ENCODE measurements at places on chromosomes 2 and 18.

DNA sequence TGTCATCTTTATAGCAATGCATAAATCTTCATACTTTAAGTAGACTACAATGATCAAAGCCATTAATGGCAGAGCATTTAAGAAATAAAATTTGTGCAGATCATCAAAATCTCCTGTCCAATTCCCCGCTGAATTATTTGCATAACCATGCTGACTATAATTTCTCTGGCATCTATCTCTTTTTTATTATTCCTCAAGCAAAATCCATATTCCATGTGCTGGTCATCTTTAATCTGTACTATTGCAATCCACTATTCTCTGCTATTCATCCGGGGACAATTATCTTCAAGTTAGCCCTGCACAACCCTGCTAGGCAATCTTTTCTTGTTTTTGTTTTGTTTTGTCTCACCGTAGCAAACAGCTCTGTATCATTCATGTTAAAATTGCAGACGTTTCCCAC lies 1469.6 kb upstream of the NXPH2 start:
- DNase-seq = no peak

DNA sequence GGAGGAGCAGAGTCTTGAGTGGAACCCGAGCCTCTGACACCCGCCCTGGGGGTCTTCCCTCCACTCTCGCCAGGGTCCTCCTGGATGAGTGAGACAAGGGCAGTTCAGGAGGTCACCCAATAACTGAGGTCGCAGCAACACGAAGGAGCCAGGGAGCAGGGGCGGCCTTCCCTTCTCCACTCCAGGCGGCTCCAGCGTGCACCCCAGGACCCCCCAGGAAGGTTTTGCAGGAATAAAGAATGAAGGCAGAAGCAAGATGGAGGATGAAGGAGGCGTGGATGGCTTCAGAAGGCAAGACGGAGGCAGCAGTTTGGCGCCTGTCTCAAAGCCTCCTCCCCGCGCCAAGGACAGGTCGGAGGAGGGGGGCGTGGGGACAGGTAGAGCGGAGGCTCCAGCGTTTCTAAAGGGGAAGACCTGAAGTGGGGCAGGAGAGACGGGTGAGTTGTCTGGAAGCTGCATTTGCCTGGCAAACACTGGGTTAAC lies 579 bp upstream of the ITM2C start:
- no peak for DNase-seq

- no peak for DNase-seq
These were observed 23.4 kb downstream of the ZNF516 start for GRCh38 chr18:76471593-76471992.

- peak; percentile 77 for DNase-seq
These were observed 497.6 kb upstream of the FAM98A start for GRCh38 chr2:34096562-34097171.

GRCh38 chr2:134352844-134353243 lies 99.0 kb downstream of the MGAT5 start:
- no peak for DNase-seq

- peak; percentile 66 for DNase-seq
These were observed 103.0 kb upstream of the STK17B start for GRCh38 chr2:196274387-196274809.

- DNase-seq = no peak
These were observed 221.6 kb downstream of the PIK3C3 start for GRCh38 chr18:42176599-42176998.

DNA sequence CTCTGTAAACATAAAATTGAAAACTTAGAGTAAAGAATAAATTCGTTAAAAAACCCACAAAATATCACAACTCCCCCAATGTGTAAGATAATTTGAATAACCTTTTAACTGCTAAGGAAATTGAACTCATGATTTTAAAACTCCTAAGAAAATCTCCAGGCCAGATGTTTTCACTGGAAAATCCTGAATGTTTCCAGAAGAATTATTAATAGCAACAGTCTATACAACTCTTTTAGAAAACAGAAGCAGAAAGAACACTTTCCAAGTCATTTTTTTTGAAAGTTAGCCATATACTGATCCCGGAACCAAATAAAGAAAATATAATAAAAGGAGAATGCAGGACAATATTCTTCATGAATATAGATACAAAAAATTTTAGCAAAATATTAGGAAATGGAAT lies 165.6 kb downstream of the ACOXL start:
- DNase-seq = no peak

DNA sequence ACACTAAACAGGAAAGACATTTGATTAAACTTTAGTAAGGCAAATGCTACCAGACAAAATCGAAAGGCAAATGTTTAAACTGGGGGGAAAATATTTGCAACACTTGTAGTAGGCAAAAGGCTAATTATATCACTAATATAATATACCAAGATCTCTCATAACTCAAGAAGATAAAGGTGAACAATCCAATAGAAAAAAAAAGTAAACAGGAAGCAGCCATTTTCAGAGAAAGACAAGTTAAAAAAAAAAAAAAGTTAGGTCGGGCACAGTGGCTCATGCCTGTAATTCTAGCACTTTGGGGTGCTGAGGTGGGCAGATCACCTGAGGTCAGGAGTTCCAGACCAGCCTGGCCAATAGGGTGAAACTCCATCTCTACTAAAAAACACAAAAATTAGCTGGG lies 4.4 kb upstream of the ACTG2 start:
- no peak for DNase-seq

- peak; percentile 24 for DNase-seq
These were observed 26.3 kb downstream of the ACSL3 start for GRCh38 chr2:222887124-222887523.

DNA sequence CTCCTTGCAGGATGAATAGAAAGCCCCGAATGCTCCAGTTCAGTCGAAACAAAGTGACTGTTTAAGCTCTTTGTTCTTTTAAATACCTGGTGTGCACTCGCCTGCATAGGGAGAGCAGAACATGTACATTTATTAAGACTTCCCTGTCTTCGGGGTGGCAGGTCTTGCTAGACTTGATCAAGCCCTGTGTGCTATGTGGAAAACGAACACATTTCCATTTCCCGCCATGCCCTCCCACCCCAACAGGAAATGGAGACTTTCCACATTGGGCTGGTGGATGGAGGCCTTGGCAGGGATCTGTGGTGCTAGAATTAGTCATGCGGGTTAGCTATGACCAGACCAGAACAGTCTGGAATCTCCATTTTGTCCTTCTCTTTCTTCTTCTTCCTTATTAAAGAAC lies 321.0 kb upstream of the THSD7B start:
- DNase-seq = no peak

DNA sequence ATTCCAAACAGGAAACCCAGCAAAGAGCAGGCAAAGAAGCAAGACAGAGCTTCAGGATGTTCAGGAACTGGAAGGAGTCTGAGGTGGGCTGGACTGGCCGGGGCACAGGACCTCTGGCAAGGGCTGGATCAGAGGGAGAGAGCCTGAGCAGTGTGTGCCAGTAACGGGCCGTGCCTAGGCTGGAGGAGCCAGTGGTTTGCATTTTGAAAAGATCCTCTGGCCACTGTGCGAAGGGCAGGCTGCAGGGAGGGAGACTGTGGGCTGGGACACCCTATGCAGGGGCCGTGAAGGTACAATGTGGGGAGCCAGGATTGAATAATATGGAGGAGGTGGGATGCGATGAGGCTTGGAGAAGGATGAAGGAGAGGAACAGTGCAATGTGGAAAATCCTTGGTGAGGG lies 6.2 kb upstream of the SDC1 start:
- DNase-seq = no peak

DNA sequence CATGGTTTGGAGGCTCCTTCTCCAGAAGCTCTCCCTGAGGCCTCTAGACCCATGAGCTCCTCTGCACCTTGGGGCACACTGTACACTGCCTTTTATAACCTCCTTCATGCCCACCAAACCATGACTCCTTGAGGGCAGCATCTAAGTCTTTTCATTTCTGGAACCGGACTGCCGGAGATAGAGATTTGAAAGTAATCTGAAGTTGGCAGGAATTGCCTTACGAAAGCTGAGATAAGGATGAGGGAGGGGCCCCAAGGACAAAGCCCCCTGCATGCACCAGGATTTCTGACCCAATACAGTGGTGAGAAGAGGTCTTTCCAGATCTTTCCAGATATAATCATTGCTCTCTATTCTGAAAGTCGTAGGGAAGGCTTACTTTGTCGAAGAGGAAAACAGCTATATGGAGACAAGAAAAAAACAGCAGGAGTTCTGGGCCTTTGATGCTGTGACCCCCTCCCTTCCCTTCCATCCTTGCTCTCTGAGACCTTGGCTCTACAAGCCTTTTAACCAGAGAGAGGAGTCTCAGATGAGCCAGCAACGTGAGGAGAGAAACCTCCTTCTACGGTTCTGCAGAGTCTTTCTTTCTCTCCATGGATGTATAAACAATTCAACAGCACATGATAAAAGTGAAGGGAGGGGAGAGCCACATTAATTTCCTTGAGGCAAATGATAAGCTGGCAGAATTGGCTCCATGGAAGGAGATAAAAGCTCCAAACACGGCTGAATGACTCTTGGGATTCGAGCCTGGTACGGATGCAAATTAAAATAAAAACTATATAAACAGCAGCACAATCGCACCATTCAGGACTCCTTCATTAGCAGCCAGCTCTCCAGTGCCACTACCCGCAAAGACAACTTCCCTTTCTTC lies 88.0 kb upstream of the RTN4 start:
- DNase-seq = no peak

DNA sequence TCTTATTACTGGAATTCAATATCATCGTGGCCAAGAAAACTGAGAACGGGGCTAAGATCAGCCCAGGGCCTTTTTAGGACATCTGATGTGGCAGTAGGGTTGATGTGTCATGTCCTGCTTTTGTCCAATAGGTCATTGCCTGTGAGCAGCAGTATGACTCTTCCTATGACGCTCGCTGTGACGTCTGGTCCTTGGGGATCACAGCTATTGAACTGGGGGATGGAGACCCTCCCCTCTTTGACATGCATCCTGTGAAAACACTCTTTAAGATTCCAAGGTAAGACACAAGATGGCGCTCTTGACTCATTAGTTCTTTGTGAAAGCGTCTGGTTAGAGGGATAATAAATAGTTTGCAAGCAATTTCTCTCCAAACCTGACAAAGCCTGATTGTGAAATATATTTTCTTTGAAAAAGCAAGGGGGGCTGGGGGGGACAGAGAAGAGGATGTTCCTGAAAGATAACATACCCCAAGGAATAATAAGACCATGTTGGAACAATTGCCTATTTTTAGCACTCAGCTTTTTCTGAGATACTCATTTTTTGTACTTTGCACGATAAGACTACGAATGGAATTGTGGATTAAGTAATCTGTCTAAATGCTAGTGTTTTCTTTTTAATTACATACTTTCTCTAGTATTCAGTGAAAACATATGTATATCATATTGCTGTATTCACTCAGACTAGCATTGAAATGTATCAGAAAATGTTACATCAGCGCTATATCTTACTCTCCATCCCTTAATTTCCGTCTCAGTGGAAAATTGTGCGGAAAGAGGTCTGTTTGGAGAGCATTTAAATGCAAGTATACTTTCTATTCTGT lies 58.1 kb downstream of the MYO3B start:
- DNase-seq = peak; percentile 60

Measured in foreskin fibroblast (primary cell).